ENCODE measurements at places on chromosomes 6 and 20. TPM values are rescaled to one million over a fixed set of nuclear protein-coding genes. Genes with fewer than 3 reads are reported as not detected.

- DNase-seq = no peak
Measured at GRCh38 chr6:69868252-69868804, 2.0 kb downstream of the COL19A1 start.

- no peak for DNase-seq
Measured at GRCh38 chr6:108953681-108954080, 105.5 kb downstream of the ARMC2 start.

- no peak for DNase-seq
Measured at GRCh38 chr6:74851596-74851995, 354.3 kb downstream of the COL12A1 start.

DNA sequence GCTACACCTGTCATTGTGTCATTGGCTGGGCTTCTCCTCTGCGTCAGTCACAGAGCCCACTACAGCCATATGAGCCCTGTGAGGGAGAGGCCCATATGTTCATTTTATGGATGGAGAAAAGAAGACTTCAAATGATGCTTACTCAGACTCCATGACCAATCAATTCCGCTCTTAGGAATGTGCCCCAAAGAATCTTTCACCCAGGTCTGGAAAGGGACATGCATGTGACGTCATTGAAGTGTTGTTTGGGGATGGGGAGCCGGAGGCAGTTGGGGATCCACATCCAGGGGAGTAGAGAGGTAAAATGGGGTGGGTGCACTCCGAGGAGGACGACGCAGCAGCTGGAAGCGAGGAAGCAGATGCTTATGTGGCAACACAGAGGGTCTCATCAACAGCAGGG lies 9.6 kb upstream of the C6orf132 start:
- no peak for DNase-seq

DNA sequence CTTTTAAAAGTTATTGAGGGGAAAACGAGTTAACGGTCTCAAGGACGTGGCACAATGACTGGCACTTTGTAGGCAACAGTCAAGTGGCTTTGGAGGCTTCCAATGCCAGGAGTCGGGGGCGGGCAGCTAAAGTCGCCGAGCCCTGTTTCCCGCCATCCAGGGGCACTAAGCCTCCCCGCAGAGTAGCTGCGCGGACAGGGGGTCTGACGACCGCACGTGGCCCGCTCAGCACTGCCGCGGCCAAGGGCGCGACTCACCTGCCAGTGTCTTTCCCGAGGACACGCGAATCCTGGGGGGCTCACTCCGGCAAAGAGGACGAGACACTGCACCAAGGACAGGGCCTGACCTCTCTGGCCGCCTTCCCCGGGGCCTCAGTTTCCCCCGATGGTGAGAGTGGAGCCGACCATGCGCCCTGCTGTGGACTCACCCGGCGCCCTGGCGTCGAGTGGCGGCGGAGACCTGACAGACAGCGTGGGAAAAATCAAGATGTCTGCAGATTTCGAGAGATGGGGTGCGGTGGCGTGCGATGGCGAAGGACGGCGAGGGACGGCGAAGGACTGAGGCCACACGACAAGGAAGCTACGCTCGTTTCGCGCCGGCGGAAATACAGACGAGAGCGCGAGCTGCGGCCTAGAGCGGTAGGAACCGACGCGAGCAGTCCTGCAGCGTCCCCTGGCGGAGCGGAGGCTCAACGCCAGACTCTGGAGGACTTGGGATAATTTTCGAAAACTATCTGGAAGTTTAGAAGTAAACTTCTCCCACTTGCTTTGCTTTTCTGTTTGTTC lies at the start of gene SNHG17:
Gene SNHG17, minus strand, starts transcription at position 559 of the 785 bp plus-strand sequence.
- peak; percentile 83 for DNase-seq

The SUMO4 gene
- total RNA-seq = 0.27 TPM

The RCAN2 gene
- total RNA-seq = 0.03 TPM

The AKAP7 gene
- 9.6 TPM for total RNA-seq

The CCN6 gene
- total RNA-seq = not detected

The GPR63 gene
- 1.3 TPM for total RNA-seq
